Dorsolateral prefrontal cortex (tissue), 122 donors: ENCODE measurements at places on chromosomes 3 and 15. TPM values are rescaled to one million over a fixed set of nuclear protein-coding genes. Genes with fewer than 3 reads are reported as not detected.

Gene C3orf85
- not detected for total RNA-seq

Gene RHCG
- 4.9 TPM for total RNA-seq

Gene GOLGA6A
- 1.2 TPM for total RNA-seq

Gene EIF1B
- 103 TPM for total RNA-seq

Gene CCR4
- not detected for total RNA-seq

Gene MINAR1
- 4.4 TPM for total RNA-seq

Gene CNTN3
- total RNA-seq: 41.4 TPM

Gene CXCR6
- total RNA-seq: not detected

Gene GOLGA8J
- total RNA-seq: not detected

Gene TIPIN
- 11.6 TPM for total RNA-seq

Gene MNS1
- 6.6 TPM for total RNA-seq

Gene PCOLCE2
- 8.1 TPM for total RNA-seq

Gene C3orf20
- 1.0 TPM for total RNA-seq

Gene GOLGA8S
- total RNA-seq: 1.6 TPM

Gene CNTN6
- total RNA-seq: 6.0 TPM

Gene PRSS50
- 0.35 TPM for total RNA-seq

Gene TGM5
- total RNA-seq: not detected

Gene CFAP92
- 4.4 TPM for total RNA-seq

Gene NTRK3
- total RNA-seq: 117 TPM

Gene PTPN23
- 58.5 TPM for total RNA-seq

Gene MRPL46
- 37.8 TPM for total RNA-seq

Gene PPARG
- 10.5 TPM for total RNA-seq

Gene LIPC
- total RNA-seq: 1.3 TPM

Gene SLC12A8
- 7.4 TPM for total RNA-seq

Gene BLM
- total RNA-seq: 5.0 TPM
